ENCODE measurements at places on chromosomes 1 and 21. TPM values are rescaled to one million over a fixed set of nuclear protein-coding genes. Genes with fewer than 3 reads are reported as not detected.
A peak's percentile ranks its signal among the peaks of the same experiment; 100 is the strongest.

- H3K27ac ChIP-seq = no peak overlapping the region
- no peaks in the 10 kb centered on the region for H3K36me3 ChIP-seq
- H3K4me3 ChIP-seq = no peak overlapping the region
- peaks cover 8% of the 10 kb centered on the region for H3K4me1 ChIP-seq
- peak; percentile 32 for DNase-seq
Observed at GRCh38 chr1:84726593-84727499, 36.6 kb upstream of the SSX2IP start.

DNA sequence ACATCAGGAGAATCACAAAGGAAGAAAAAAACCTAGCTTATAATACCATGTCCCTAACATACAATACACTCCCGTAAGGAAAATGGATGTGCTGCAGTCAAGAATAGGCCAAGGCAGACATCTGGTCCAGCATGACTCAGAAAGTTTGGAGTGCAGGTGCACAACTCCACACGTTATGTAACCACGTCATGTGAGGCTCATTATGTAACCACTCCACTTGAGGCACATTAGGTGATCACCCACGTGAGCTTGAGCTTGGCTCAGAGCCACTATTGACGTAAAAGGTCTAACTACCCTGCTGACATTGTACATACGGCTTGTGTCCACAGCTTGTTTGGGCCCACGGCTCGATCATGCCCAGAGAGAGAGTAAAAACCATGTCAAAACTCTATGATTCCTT, 99.8 kb upstream of the C1orf21 start:
- H3K27me3 ChIP-seq = peaks cover 4% of the 10 kb centered on the region
- H3K27ac ChIP-seq = no peak overlapping the region
- H3K36me3 ChIP-seq = no peaks in the 10 kb centered on the region
- no peak overlapping the region for H3K4me3 ChIP-seq
- peaks cover 3% of the 10 kb centered on the region for H3K4me1 ChIP-seq

- H3K4me1 ChIP-seq = peaks cover 21% of the 10 kb centered on the region
- DNase-seq = no peak
- H3K4me3 ChIP-seq = no peak overlapping the region
- H3K27me3 ChIP-seq = no peaks in the 10 kb centered on the region
Observed at GRCh38 chr1:78092643-78093042, 46.9 kb downstream of the GIPC2 start.

GRCh38 chr1:164772635-164773034, 213.7 kb downstream of the PBX1 start:
- peaks cover 38% of the 10 kb centered on the region for H3K4me1 ChIP-seq
- H3K27ac ChIP-seq = peak overlapping the region; percentile 91
- H3K36me3 ChIP-seq = no peaks in the 10 kb centered on the region
- H3K4me3 ChIP-seq = no peak overlapping the region
- DNase-seq = peak; percentile 98

DNA sequence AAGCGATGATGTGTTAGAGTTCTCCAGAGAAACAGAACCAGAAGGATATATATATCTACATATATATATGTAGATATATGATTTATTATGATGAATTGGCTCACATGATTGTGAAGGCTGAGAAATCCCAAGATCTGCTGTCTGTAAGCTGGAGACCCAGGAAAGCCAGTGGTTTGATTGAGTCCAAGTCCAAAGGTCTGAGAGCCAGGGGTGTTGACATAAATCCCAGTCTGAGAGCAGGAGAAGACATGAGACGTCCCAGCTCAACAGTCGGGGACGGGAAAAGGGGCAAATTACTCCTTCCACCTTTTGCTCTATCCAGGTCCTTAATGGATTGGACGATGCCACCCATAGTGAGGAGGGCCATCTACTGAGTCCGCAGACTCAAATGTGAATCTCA, 126.6 kb downstream of the PRDM2 start:
- no peaks in the 10 kb centered on the region for H3K36me3 ChIP-seq
- no peaks in the 10 kb centered on the region for H3K27me3 ChIP-seq
- no peak overlapping the region for H3K4me3 ChIP-seq
- H3K27ac ChIP-seq = no peak overlapping the region

GRCh38 chr1:31221072-31221471, 18.6 kb downstream of the NKAIN1 start:
- no peak for DNase-seq
- H3K36me3 ChIP-seq = no peaks in the 10 kb centered on the region
- peaks cover 15% of the 10 kb centered on the region for H3K27me3 ChIP-seq
- no peak overlapping the region for H3K27ac ChIP-seq

DNA sequence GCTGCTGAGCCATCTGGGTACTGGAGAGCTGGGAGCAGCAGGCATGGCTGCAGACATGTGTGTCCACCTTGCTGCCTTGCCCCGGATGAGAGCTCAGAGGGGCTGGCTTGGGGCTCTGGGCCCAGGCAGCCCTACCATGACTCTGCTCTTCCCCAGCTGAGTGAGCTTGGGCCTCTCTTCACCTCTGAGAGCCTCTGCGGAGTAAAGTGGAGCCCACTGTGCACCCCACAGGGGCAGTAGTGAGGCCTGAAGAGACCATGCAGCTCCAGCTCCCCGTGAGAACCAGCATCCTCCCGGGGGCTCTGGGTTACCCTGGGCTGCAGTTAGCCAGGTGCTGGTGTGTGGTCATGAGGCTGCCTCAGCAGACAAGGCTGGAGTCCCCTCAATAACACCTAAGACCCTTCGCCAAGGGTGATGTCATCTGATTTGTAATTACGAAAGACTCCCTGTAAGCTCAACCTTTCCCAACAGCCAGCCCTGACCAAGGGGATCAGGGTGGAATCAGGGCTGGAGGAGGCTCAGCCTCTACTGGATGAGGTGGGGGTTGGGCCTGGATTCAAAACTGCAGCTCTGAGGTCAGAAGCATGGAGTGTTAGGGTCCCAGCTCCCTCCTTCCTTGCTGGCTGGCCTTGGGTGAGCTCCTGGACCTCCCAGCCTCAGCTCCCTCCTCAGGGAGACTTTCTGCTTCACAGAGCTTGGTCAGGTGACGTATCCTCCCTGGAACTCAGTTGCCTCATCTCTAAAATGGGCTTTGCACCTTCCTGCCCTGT, 308.0 kb downstream of the MATN1 start:
- H3K4me1 ChIP-seq = no peaks in the 10 kb centered on the region
- H3K27me3 ChIP-seq = peaks cover 1% of the 10 kb centered on the region
- DNase-seq = no peak
- no peak overlapping the region for H3K4me3 ChIP-seq
- no peaks in the 10 kb centered on the region for H3K36me3 ChIP-seq
- no peak overlapping the region for H3K27ac ChIP-seq

GRCh38 chr1:59186656-59187055, 110.2 kb upstream of the FGGY start:
- no peaks in the 10 kb centered on the region for H3K27me3 ChIP-seq
- H3K4me3 ChIP-seq = no peak overlapping the region
- no peaks in the 10 kb centered on the region for H3K36me3 ChIP-seq

RGSL1 gene
- not detected for total RNA-seq
